Effector CD4-positive, alpha-beta T cell (primary cell): ENCODE measurements at places on chromosomes 1 and 21.

DNA sequence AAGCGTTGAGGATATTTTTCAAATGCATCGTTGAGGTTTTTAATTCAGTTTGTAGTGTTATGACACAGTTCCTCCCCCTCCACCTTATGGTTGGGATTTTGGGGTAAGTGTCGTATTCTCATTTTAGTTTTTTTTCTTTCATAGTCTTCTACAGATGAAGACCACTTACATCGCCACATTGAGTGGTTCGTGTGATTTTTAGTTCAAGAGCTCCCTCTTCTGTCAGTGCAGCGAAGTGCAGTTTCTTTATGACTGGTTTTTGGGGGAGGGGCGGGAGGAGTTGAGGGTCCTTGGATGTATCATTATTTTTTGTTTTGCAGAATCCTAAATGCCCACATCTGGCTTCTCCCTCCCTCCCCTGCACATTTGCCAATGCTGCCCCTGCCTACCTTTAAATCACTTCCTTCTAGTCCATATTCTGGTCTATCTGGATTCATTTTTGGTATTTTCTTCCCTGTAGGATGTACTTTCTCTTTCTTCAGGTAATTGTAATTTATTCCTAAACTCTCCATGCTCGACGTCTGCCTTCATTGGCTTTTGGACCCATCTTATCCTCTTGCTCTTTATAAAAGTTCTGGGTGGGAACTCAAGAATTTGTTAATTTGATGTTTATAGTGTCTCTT is 433.1 kb downstream of the CAMTA1 start:
- no peak for DNase-seq

- DNase-seq: no peak
These were observed 2.0 kb downstream of the INAVA start for GRCh38 chr1:200896531-200897196.

GRCh38 chr1:234554218-234554697 is 55.7 kb downstream of the IRF2BP2 start:
- no peak for DNase-seq

GRCh38 chr1:3551290-3551678 is 60.0 kb downstream of the MEGF6 start:
- DNase-seq: no peak

DNA sequence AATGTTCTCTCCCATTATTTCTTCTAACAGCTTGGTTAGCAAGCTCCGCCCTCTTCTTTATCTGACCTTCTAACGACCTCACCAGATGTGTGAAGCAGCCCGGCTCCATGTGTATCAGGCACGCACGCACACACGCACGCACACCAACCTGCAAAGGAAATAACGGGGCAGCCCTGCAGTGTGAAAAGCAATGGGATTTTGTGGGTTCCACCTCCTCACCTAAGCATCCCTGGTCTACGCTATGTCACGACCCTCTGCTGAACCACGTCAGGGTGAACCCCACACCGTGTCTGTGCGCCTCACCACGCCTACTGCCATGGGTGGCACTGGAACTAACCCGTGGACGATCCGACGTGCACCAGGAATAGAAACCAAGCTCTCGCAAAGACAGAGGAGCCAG is 10.4 kb downstream of the SSU72 start:
- DNase-seq: no peak

DNA sequence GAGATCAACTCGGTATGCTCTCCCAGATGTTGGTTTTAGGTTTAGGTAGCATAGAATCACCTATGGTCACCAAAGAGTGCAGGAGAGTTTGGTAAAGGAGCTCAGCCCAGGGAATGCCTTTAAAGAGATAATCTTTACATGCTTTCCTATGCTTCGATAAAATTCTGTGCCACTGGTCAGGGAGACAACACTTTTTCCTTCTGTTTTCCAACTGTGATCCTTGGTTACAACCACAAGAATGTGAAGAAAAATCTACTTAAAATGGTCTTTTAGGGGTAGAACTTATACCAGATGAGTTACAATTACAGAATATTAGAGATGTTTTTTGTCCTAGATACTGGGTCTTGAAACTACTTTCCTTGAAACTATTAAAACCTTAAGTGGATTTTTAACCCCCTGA is 895.6 kb downstream of the TTLL7 start:
- DNase-seq: no peak

GRCh38 chr1:84749427-84749826 is 59.2 kb upstream of the SSX2IP start:
- no peak for DNase-seq

- no peak for DNase-seq
These were observed 651 bp downstream of the COA6 start for GRCh38 chr1:234373959-234374254.

DNA sequence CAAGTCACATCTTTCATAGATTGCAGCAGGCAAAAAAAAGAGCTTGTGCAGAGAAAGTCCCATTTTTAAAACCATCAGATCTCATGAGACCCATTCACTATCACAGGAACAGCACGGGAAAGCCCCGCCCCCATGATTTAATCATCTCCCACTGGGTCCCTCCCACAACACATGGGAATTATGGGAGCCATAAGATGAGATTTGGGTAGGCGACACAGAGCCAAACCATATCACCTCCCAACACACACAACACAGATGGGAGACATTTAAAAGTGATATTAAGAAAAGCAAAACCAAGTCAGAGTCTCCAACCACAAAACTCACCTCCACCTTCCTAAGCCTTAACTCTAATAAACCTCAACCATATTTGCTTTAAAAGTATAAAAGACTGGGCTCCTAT is 61.5 kb upstream of the TIAM1 start:
- DNase-seq: no peak

- DNase-seq: no peak
These were observed 43.9 kb downstream of the ATP1A1 start for GRCh38 chr1:116416854-116417513.

DNA sequence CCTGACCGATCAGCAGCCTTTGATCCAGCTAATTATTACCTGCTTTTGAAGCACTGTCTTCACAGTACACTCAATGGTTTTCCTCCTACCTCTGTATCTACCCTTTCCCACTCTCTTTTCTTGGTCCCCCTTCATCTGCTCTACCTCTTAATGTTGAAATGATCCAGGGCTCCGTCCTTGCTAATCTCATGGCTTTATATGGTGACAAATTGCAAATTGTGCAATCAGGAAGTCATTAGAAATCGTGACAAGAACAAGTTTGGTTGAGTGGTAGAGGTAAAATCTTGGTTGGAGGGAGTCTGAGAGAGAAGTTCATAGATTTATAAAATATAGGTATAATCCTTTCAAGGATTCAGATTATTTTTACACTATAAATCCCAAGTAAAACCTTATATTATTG is 9.6 kb upstream of the CYB5R1 start:
- no peak for DNase-seq

GRCh38 chr1:235397733-235398132 is 30.5 kb downstream of the TBCE start:
- no peak for DNase-seq

- DNase-seq: no peak
These were observed 182.9 kb upstream of the NFIA start for GRCh38 chr1:60899464-60899863.

GRCh38 chr1:62281922-62282555 is 37.2 kb downstream of the KANK4 start:
- no peak for DNase-seq

- DNase-seq: no peak
These were observed 896.3 kb downstream of the TTLL7 start for GRCh38 chr1:83102630-83103071.

GRCh38 chr1:30198795-30199403 is 524.5 kb downstream of the MATN1 start:
- no peak for DNase-seq

DNA sequence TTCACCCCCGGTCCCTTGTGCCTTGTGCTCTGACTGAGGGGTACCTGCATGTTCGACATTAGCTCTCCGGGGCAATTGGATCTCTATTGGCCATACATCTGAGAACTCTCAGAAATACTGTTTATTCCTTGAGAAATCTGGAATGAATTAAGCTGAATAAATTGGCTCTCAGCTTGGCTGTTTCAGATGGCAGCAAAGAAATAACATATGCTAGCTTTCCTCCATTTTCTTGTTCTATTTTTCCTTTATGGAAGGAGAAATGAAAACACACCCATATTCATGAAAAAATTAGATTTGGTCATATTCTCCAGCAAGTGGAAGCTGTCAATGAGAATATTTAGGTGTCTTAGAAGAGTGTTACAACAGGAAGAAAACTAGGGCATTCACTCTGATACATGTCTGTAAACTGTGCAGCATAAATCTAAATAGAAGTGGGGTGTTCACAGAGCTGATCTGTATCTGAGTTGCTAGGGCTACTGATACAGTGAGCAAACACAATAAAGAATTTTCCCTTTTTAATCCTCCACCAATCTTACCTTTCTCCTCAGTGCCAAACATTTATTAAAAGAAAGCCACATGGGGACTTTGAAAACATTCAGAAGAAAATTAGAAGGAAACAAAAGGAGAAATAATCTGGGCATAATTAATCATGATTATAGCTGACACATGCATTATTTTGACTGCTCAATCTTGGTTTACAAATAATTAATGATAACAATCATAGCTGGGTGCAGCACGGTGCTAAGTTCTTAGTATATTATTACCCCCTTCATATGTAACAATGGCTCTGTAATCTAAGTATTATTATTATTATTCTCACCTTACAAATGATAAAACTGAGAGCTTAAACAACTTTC is 671.9 kb upstream of the USP24 start:
- DNase-seq: no peak

DNA sequence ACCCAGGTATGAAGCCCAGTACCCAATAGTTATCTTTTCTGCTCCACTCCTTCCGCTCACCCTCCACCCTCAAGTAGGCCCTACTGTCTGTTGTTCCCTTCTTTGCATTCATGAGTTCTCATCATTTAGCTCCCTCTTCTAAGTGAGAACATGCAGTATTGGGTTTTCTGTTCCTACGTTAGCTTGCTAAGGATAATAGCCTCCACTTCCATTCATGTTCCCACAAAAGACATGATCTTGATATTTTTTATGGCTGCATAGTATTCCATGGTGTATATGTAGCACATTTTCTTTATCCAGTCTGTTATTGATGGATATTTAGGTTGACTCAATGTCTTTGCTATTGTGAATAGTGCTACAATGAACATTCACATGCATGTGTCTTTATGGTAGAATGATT is 2.8 kb upstream of the TP53BP2 start:
- DNase-seq: no peak

- no peak for DNase-seq
These were observed 1.0 kb downstream of the ZNF687 start for GRCh38 chr1:151282883-151283725.

DNA sequence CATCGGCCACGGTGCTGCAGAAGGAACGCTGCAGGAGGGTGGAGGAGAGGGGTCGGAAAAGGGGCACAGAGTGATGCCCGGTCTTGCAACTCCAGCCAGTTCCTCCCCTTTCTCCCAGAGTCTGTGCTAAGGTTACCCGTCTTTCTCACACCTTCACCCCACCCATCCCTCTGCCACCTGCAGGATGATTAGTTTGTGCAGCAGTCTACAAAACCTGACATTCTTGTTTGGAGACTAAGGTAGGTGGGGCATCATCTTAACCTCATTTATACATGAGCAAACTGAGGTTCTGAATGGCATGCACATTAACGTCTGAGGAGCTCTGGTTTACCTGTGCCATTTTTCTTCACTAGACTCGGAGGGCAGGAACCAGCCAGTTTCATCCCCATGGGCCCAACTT is 232.3 kb downstream of the GRIK3 start:
- DNase-seq: no peak

DNA sequence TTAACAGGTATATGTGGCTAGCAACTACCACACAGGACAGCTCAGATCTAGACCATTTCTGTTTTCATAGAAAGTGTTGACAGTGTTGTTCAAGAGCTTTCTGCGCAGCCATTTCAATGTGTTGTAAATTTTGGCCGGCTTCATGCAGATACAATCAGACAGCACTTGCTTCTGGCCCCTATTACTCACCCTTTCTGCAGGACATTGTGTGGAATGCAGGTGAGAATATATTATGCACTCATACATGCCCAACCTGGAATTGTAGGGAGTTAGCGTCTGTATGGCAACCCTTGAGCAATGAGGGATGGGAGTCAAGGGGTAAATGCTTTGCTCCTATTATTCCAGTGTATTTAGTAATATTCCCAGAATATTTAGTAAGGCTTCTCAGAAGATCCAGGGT is 180.9 kb upstream of the PLXNA2 start:
- DNase-seq: no peak

DNA sequence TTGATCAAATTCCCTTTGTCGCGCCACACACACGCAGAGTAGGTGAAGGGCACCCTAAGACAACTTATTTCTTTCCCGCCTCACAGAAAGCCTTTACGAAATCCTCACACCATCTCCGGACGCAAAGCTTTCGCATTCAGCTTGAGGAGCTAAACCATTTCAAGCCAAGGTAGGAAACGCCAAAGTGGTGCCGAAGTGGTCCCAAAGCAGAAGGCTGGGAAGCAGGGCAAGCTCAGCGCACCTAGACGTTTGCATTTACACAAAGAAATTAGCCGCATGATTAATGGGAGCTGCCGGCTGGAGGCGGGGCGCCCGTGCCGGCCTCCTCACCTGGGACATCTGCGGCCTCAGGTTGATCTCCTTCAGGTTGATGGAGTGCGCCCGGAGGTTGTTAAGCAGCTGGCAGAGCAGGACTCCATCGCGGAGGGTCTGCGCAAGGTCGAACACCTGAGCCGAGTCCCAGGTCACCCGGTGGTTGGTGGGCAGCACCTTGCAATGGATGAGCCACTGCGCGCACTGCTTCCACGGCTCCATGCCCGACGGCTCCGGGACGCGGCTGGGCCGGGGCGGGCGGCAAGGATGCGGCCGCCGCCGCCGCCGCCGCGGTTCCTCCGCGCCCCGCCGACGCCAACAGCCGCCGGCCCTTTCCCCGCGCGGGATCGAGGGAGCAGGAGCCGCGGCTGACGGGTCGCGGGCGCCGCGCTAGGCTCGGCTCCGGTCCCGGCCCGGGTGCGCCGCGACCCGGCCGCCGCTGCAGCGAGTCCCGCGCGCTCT is 457 bp downstream of the VAV3 start:
- DNase-seq: peak; percentile 10

DNA sequence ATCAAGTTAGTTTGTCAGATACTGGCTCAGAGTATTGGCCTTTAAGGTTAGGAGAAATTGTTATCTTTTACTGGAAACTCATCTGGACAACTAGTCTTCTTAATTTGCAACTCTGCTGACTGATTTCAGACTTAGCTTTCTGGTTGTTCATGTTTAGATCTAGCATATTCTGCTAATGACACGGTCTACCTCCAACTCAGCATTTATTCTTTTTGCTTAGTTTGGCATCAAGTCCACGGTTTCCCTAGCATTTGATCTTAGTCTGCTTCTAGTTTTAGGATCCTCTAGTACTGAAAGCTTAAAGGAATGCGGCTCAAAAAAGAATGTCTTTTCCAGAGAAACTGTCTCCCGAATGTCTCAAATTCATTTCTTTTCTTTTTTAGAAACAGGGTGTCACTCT is 75.6 kb upstream of the SLFNL1 start:
- no peak for DNase-seq

DNA sequence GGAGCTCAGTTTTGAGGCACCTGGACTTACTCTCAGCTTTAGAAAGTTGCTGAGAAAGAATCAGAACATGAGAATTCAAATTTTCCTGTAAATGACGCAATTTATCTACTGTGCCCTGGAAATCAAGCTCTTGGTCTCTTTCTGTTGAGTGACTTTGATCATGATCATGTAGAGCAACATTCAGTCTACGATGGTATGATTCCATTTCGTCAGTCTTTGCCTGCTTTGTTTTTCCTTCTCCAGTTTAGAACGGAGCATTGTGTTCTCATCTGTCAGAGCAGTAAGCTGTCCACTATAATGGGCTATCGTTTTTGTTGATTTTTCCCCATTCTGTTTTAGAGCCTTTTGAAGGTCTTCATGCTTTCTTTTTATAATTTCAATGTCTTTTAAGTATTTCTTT is 20.7 kb downstream of the SFT2D2 start:
- DNase-seq: no peak
